NCI-H526 treated with DMSO at 0.1 percent for 48 hours (cell line): ENCODE measurements at places on chromosomes 4 and X.

DNA sequence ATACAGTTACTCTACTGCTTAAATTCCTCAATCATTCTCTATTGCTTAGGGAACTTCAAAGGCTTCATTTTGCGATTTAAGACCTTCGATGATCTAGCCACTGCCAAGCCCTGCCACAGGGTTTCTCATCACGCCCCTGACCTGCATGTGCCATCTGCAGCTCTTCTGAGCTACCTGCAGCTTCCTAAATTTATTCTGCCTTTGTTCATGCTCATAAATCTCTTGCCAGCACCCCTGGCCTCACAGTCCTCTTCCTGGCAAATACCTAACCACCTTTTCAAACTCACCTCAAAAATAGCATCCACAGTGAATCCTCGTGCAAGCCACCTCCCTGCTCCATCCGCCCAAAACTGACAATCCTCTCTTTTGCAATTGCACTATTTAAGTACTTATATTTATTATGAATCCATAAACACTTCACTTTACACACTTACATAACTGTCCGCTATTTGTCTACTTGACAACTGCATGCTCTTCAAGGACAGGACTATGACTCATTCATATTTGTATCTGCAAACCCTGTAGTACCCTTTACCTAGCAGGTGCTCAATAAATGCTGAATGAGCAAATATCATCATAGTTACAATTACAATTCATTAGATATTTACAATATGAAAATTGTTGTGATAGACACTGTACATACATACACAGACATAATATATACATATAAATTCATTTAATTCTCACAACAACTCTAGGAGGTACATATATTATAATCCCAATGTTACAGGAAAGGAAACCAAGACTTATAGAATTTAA, 280.0 kb upstream of the RASGEF1B start:
- no peak for DNase-seq

- no peak for DNase-seq
These were observed 96.0 kb downstream of the ADGRL3 start for GRCh38 chr4:61296144-61296543.

- no peak for DNase-seq
These were observed 101.5 kb upstream of the SMAD1 start for GRCh38 chr4:145380123-145380522.

- DNase-seq = no peak
These were observed at the start of gene ART3 for GRCh38 chr4:76074468-76074867. Gene ART3, plus strand, starts transcription at chr4:76074709. Its CDS starts 1,181 bp downstream, at chr4:76075890.

- DNase-seq = no peak
These were observed 319 bp upstream of the MAGEH1 start for GRCh38 chrX:55451626-55451989.

- no peak for DNase-seq
These were observed 65.2 kb upstream of the FAM47B start for GRCh38 chrX:34877436-34877835.

- DNase-seq = no peak
These were observed 18.4 kb upstream of the FHDC1 start for GRCh38 chr4:152917543-152918395.
